ENCODE measurements at places on chromosomes 7 and 10.

- no peak for DNase-seq
These were observed 58.6 kb downstream of the ASAH2B start for GRCh38 chr10:50798297-50798696.

DNA sequence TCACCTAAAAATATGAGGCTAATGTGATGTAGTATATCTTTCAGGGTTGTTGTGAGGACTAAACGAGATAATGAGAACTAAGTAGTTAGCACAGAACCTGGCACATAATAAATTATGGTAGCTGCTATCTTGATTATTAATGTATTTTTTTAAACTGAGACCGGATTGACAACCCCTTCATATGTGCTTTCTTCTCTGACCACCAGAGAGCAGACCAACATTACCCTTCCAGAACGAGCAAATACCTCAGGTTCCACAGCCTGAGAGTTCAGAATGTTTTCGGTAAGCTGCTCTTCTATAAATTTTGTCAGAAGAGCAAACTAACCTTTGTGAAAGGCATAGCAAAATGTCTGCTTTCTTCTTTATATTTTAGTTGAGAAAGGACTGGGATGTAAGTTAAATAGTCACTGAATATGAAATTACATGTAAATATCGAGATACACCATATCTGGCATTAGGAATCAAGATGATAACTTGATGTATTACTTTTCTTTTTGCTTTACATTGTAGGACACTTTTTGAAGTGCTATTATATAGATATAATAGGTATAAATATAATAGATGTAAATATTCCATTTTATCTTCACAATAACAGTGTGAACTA lies 13.6 kb upstream of the BPGM start:
- no peak for DNase-seq

DNA sequence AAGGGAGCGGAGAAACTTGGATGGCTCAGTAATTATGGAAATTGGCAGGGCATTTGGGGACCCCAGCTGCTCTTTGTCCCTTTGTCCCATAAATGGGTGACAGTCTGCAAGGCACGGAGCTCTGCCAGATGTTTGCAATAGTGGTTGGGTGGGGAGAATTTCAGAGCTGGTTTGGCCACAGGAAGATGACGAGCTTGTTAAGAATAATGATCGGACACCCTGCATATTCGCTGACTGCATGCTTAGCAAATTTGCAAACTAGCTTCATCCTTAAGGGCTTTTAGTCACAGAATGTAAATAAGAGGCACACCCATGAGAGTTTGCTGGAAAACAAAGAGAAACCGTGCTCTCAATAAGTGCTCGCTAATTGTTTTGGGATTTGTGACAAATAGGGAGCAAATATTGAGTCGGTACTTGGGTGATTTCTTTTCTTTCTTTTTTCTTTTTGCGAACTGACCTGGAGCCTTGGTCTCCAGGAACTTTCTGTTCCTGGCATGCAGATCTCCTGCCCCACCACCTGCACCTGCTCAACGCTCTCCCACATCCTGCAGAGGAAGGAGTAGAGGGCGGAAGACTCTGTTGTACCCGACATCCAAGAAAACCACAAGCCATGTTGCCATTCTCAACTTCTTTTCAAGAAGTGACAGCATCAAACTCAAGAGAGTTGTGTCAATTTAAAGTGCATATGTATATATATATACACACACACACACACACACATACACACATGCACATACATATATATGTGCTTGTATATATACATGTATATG lies 238.9 kb downstream of the CAMK1D start:
- DNase-seq: no peak

DNA sequence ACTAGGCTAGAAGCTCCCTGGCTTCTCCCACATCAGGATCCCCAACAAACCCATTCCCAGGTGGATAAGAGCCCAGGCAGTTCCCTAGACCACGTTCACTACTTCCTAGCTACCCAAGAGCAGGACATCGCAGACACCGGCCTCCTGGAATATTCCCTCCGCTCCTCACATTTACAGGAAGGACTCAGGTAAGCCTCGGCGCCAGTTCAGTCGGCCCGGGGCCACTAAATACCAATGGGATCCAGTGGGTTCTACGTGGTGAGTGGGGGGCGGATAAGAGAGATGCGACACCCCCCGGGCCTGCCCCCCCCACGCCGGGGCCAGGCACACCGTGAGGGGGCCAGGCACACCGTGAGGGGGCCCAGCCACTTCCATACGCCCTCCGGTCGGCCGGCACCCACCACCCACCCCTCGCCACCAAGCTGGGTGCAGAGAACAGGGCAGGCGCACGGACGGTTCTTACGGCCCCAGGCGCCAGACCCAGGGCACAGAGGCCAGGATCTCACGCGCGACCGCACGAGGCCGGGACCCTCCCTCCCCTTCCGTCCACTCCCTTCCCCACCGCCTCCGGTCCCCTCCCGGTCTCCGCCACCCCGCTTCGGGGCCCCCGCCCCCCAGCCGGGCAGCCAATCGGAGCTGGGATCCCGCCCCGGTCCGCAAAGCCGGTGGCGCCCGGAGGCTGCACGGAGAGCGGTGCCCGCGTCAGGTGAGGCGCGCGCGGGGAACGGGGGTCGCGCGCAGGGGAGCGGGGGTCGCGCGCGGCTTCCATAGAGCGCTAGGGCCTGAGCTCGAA lies at the start of gene BLVRA:
Gene BLVRA, plus strand, starts transcription at position 652 of the 793 bp plus-strand sequence. CDS start 12,479 bp downstream, outside the sequence.
- DNase-seq: peak; percentile 76

DNA sequence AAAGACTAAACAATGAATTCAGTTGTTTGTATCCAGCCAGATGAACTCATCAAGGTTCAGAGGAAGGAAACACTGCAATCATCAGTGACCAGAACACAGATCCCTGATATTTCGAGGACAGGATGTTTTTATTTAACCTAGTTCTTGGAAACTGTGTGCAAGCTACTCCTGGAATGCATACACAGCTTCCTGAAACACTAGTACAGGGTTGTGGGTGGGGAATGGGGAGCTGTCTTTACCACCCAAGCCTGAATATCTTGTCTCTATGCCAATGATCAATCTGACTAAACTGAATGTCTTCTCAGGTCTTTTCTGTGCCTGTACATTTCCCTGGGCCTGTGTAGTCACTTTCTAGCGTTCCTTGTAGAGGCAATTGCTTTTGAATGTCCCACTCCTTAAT lies 374.6 kb downstream of the CALN1 start:
- no peak for DNase-seq

Measured in ureter (tissue), 1 donor.